ENCODE measurements at places on chromosomes 16 and 17.

GRCh38 chr16:10813099-10813455, 5.5 kb downstream of the TVP23A start:
- no peak for DNase-seq

DNA sequence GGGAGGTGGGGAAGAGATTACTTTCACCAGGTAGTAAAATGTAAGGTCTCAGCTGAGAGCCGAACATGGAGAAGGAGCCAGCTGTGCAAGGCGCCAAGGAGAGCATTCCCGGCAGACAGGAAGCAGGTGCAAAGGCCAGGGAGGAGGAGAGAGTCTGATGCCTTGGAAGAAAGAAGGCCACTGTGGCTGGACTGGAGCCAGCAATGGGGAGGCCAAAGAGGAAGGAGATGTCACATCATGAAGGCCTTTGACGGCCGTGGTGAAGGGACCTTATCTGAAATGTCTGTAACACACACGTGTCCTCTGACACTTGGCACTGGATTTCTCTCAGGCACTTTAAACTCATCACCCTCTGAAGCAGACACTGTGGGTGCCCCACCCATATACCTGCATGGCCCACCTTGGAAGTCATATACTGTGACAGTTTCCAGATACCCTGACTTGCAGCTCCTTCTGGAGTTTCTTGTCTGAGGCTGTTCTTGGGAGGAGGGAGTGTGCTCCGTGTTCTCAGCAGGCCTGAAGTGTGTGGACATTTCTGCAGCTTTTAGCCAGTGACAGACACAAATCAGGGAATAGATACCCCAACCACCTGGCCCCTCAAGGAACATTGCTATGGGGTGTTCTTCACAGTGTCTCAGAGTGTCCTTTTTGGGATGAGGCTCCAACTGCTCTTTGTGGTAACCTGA, 1.9 kb upstream of the SLC5A2 start:
- DNase-seq: no peak

DNA sequence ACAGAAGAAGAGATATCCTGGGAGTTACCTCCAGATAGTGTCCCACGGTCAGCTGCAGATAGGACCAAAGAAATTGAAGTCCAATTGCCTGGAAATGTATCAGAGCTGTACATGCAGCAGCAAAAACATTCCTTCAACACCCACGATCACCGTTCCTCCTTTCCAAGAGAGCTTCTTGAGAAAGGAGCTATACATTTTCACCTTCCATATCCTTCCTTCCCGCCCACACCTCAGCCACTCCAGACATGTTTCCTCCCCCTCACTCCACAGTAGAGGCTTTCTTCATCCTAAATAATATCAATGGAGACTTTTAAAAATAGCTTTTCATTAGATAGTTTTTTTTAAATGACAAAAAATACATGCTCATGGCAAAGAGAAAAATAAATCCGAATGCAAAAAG, 87.6 kb downstream of the HS3ST2 start:
- no peak for DNase-seq

- DNase-seq: no peak
Measured at GRCh38 chr16:50309527-50310307, 43.4 kb downstream of the ADCY7 start.

- DNase-seq: no peak
Measured at GRCh38 chr17:49634485-49634860, 43.4 kb downstream of the SPOP start.

DNA sequence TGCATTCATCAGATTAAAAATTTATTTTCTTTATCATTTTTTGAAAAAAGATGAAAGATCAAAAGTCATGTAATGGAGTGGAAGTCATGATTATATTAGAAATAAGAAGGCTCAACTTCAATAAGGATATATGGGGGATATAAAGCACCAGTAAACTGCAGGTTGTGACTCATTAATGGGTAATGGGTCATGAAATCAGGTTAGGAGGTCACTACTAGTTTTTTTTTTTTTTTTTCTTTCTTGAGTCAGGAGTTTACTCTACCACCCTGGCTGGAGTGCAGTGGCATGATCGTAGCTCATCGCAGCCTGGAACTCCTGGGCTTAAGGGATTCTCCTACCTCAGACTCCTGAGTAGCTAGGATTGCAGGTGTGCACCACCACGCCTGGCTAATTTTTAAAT, 14.3 kb downstream of the EFCAB13 start:
- DNase-seq: no peak

DNA sequence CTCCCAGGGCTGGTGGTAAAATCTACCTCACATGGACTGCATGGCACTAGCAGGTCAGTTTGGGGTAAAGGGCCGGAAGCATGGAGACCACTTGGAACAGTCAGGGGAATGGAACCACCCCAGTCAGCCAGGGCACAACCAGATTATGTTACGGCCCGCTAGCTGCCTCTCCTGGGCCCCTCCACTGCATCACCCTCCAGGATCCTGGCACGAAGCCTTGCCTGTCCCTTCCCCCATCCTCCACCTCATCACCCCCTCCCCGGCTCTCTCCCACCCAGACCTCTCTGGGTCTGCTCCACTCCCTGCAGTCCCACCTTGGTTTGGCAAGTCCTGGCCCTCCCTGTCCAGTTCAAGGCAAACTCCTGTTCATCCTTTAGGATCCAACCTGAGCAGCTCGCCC, 91.7 kb downstream of the CLEC16A start:
- DNase-seq: no peak

All from NCI-H1930 (cell line).